Muscle of arm (tissue), 14 donors: ENCODE measurements at places on chromosomes 16 and 17. TPM values are rescaled to one million over a fixed set of nuclear protein-coding genes. Genes with fewer than 3 reads are reported as not detected.
A peak's percentile ranks its signal among the peaks of the same experiment; 100 is the strongest.

GRCh38 chr17:19686400-19687090, 29.8 kb downstream of the SLC47A2 start:
- DNase-seq = no peak

- DNase-seq = no peak
These were observed 25.9 kb downstream of the HOXB1 start for GRCh38 chr17:48504953-48505352.

GRCh38 chr17:29719469-29719868, 96.8 kb upstream of the CORO6 start:
- DNase-seq = no peak

DNA sequence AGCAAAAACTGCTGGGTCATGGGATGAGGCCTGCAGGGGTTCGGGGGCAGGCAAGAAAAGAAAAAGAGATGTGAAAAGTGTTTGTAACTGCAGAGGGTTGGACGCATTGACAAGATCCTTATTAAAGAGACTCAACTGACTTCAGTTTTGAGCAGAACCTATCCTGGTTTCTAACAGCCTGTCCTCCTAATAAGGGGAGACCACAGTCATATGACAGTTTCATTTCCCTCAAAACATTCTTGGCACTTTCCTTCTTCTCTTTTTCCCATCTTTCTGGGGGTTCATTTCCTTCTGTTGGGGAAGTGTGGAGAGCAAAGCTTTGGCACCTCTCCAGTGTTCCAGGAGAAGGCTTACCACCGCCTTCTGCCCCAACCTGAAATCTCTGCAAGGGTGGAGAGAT, 118.5 kb downstream of the MAF start:
- DNase-seq = peak; percentile 25

DNA sequence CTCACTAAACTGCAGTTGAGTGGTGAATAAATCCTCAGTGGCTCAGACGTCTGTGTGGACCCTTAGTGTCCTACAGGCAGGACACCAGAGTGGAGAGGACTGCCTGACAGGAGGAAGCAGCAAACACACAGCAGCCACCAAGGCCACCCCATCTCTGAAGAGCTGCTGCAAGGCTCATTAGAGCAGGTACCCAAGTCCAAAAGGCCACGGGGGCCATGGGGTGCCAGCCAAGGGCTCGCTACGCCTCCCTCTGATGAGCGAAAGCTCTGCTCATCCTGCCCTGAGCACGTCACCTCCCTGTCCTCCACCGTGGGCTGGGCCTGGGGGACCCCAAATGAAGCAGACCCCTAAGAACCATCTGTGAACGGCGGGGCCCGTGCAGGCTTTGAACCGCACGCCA, 70.1 kb upstream of the DOC2B start:
- no peak for DNase-seq

DNA sequence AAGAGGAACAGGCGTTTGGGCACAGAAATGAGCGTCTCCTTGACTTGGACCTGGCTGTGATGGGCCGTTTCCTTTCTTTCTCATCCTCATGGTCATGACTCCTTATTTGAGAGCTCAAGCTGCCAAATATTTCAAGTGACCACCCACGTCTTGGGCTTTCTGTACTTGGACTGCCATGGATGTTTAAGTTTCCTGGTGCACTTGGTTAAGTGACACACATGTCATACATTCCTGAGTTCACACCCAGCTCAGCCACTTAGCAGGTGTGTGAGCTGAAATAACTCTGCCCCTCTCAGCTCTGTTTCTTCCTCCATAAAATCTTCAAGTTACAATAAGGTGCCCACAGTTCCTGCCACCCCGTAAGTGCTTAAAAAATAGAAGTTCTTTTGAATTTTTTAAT, 114.5 kb downstream of the CLEC16A start:
- DNase-seq = no peak

- no peak for DNase-seq
These were observed 8.3 kb downstream of the HAGH start for GRCh38 chr16:1818204-1818872.

GRCh38 chr16:78852081-78852635, 748.4 kb downstream of the MAF start:
- no peak for DNase-seq

- DNase-seq = no peak
These were observed 60.5 kb downstream of the ACSM2B start for GRCh38 chr16:20515688-20516090.

- DNase-seq = no peak
These were observed 75.2 kb downstream of the CCDC182 start for GRCh38 chr17:57669671-57670529.

DNA sequence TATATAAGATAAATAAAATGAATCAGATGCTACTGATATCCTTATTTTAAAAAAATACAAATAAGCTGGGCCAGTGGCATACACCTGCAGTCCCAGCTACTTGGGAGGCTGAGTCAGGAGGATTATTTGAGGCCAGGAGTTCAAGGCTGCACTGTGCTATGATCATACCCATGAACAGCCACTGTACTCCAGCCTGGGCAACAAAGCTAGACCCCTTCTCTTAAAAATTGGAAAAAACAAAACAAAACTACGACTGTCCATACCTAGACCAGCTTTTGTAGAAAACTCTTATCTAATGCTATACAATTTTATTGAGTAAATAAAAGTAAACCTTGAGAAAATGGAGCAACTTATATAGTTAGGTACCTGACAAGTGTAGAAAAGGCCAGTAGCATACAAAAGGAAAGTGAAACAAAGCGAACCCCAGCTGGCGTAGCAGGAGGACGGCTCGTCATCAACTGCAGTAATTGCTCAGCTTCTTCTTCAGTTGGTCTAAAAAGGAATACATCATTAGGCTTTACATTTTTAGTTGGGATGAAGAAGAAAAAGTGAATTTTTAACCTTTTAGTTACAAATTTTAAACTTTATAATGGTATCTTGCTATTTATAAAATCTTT, 23.6 kb downstream of the INTS2 start:
- DNase-seq = no peak

- DNase-seq = no peak
These were observed 4.5 kb downstream of the TMEM114 start for GRCh38 chr16:8585857-8586256.

DNA sequence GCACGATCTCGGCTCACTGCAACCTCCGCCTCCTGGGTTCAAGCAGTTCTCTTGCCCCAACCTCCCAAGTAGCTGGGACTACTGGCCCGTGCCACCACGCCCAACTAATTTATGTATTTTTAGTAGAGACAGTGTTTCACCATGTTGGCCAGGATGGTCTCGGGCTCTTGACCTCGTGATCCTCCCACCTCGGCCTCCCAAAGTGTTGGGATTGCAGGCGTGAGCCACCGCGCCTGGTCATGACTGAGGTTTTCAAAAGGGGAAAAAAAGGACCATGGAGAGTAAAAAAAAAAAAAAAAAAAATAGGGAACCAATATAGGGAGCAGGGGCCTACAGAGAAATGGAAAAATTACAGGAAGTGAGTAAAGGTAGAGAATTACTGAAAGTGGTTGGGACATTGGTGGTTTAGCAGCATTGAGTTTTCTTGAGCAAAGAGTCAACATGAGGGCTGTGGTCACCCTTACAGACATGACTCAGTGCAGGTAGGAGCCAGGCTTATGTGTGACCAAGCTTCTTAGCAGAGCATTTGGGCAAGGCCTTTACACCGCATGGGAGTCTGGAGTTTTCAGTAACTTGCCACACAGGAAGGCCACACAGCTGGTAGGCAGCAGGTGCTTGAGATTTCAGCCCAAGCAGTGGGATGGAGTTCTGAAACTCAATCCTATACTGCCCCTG, 447.3 kb downstream of the HS3ST3B1 start:
- DNase-seq = no peak

GRCh38 chr17:78381601-78382232, 3.3 kb downstream of the PGS1 start:
- no peak for DNase-seq

GRCh38 chr16:62225675-62226074, 189.4 kb upstream of the CDH8 start:
- peak; percentile 27 for DNase-seq

- no peak for DNase-seq
These were observed 1.2 kb upstream of the FLYWCH1 start for GRCh38 chr16:2910441-2910969.

- no peak for DNase-seq
These were observed 13.3 kb downstream of the NXPH3 start for GRCh38 chr17:49588726-49589576.

DNA sequence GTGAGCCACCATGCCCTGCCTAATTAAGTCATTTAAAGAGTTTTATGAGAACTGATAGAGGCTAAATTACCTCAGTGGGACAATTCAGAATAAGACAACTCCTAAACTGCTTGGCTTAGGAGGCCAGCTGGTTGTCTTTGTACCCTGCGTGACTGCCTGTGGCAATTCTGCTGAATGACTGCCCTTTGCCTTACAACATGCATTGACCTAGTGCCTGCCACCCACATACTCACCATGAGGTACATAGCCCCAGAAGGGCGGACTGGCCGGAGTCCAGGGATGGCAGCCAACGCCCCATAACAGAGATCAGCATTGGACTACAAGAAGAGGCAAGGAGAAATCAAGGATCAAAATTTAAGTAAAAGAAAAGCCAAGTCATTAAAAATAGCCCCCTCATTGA, 7.3 kb downstream of the TAT start:
- no peak for DNase-seq

GRCh38 chr17:40069751-40070708, 7.3 kb downstream of the THRA start:
- no peak for DNase-seq

GRCh38 chr17:79939094-79939435, 96.6 kb downstream of the TBC1D16 start:
- no peak for DNase-seq

GRCh38 chr17:81434072-81434471, 38.8 kb downstream of the BAHCC1 start:
- no peak for DNase-seq

- no peak for DNase-seq
These were observed 37.5 kb downstream of the SYNRG start for GRCh38 chr17:37571674-37572073.

- no peak for DNase-seq
These were observed 44.4 kb downstream of the MAP1LC3B start for GRCh38 chr16:87436225-87437172.

DNA sequence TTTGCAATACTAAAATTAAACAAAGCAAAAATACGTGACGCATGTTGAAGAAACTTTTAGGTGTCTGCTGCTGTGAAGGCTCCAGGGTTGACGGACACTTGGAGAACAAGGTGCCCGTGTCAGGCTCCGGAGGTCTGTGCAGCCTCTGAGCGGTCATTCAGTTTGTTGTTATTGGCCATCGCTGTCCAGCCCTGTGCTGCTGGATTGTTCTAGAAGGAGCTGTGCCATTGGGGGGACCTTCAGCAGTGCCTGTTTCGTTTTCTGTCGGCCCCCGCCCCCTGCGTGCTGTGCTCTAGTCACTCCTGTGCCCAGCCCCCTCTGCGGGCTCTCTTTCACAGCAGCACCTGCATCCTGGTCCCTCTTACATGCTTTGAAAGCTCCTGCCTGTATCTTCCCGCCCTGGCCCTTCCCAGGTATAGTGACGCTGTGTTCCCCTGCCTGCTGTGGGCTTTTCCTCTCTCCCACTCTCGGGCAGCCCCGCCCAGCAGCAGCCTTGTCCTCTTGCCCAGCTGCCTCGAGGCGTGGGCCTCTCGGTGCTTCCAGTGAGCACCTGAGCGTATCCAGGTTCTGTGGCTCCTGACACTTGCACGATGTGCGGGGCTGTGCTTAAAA, 50.7 kb downstream of the RNF213 start:
- no peak for DNase-seq

DNA sequence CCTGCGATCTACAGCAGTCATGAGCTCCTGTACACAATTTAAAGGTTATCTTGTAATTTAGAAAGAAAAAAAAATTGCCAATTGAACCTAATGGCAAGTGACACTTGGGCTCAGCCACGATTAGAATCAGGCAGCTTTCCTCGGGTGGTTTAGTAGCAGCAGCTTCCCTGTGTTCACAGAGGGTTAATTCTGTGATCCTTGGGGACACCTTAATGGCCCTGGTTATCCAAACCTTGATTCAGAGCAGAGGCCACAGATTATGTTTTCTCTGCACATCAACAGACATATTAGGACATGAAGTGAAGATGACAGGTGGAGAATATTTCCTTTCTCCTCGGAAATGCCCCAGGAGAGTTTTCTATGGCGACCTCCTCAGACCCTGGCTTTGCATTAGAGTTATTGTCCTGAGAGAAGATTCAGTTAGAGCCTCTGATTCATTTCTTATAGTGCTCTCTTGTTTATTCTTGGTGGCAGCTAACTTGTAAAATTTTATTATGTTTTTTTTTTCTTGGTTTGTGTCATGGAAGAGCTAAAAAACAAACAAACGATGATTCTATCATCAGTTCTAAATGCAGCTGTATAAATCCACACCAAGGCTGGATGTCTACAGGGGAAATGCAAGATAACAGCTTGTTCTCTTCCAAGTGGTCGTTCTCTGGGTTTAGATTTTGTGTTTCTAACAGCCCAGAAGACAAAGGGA, 351.2 kb upstream of the DYNLRB2 start:
- no peak for DNase-seq

Gene PDIA2
- 0.27 TPM for polyA plus RNA-seq

Gene PIPOX
- not detected for polyA plus RNA-seq

Gene RNF151
- polyA plus RNA-seq = not detected

Gene ZG16
- not detected for polyA plus RNA-seq

Gene KRTAP4-6
- not detected for polyA plus RNA-seq

Gene LGALS9C
- polyA plus RNA-seq = 2.9 TPM

Gene CEP295NL
- polyA plus RNA-seq = not detected

Gene TP53TG3C
- polyA plus RNA-seq = not detected

Gene IL4R
- not detected for polyA plus RNA-seq
